ENCODE measurements at places on chromosomes 2 and 18.

DNA sequence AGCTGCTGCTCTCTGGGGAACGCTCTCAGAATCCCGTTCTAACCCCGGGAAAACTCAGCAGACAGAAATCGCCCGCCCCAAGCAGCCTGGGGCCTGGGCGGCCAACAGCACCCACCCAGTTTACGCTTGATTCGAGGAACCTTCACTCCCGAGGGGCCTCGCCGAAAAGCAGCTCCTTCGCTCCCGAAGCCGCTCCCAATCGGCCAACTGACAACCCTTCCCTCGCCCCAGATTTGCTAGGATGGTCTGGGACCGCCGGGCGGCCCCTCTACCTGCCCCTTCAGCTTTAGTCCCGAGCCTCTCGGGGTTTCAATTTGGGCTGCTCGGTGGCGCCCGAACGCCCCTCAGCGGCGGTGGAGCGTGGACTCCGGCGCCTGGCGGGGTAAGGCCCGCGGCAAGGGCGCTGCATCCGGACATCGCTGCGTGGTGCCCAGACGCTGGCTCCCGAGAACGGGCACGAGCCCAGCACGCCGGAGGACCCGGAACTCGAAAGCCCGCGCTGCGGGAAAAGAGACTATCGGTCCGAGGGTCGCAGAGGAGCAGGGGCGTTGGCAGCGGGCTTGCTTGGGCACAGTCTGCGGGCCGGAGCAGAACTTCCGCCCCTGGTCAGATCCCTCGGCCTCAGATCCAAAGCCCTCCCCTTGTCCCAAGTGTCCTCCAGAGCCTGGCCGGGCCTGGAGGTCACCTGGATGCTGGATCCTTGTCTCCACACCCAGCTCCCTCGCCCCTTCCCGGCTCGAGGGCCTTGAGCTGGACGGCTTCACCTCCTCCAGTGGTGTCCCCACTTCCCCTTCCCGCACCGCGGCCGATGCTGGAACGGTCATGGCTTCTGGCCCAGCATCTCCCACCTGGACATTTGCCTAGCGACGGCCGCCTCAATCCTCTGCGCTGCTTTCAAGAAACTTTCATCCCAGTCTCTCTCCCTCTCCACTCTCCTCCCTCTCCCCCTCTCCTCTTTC is 3.0 kb upstream of the OTX1 start:
- no peak overlapping the region for H3K27ac ChIP-seq
- H3K4me3 ChIP-seq, result no peak overlapping the region

DNA sequence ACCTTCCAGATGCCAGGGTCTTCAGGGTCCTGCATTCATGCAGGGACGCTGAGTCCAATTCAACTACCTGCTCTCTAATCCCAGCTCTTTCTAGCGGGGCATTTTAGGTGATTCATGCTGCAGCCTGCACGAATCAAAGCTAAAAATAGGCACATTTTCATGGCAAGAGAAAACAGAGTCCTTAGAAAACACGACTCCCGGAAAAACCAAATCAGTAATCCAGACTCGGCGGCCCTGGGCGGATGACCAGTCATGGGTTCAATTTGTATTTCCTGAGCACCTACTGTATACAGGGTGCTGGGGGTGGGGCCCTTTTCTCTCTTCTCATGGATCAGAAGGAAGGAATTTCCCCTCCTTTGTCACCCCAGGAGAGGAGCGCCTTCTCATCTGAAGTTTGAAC is 64.4 kb downstream of the LONRF2 start:
- no peaks in the 10 kb centered on the region for H3K27me3 ChIP-seq
- no peaks in the 10 kb centered on the region for H3K4me1 ChIP-seq
- H3K27ac ChIP-seq, result no peak overlapping the region
- no peaks in the 10 kb centered on the region for H3K36me3 ChIP-seq
- no peak for DNase-seq
- no peak overlapping the region for H3K4me3 ChIP-seq

DNA sequence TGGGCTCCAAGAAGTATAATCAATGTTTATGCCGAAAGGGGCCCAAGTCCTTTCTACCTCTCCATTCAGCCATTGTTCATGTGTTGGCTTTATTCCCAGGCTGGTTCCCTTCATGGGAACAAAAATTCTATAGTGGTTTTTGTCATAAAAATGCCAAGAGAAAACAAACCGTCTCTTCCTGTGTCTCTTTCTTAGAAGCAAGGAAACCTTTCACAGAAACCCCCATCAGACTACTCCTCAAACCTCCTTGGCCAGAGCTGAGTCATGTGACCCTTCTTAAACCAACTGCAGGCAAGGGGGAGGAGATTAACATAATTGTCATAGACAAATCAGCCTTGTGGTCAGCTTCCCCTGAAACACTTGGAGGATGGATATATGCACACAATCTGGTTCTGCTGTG is 75.1 kb upstream of the TANK start:
- H3K4me3 ChIP-seq, result no peak overlapping the region
- H3K27ac ChIP-seq, result no peak overlapping the region
- no peaks in the 10 kb centered on the region for H3K27me3 ChIP-seq
- DNase-seq, result no peak
- H3K36me3 ChIP-seq, result no peaks in the 10 kb centered on the region

GRCh38 chr2:168974428-168974827 is 56.7 kb downstream of the ABCB11 start:
- H3K27me3 ChIP-seq, result no peaks in the 10 kb centered on the region
- H3K4me3 ChIP-seq, result no peak overlapping the region
- H3K27ac ChIP-seq, result no peak overlapping the region
- H3K4me1 ChIP-seq, result no peaks in the 10 kb centered on the region
- no peak for DNase-seq

DNA sequence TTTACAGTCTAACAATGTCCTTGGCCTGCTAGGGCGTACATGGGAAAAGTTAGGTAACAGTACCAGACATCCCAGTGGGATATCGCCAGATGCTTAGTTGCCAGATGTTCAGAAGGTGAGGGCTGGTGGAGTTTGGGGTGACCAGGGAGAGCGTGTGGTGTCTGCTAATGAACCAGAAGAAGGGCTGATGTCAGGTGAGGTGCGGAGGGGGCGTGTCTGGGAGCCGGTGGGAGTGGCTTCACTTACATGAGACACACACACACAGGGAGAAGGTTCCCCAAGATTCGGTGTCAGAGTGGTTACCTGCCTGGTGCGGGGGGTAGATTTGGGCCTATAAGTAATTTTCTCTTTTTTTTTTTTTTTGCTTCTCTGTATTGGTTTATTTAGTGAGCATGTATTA is 12.2 kb downstream of the RAB31 start:
- no peak overlapping the region for H3K27ac ChIP-seq
- H3K27me3 ChIP-seq, result no peaks in the 10 kb centered on the region
- no peak for DNase-seq

GRCh38 chr18:23484561-23485182 is 18.6 kb upstream of the RMC1 start:
- no peak overlapping the region for H3K4me3 ChIP-seq
- H3K36me3 ChIP-seq, result peaks cover 30% of the 10 kb centered on the region
- H3K4me1 ChIP-seq, result peaks cover 19% of the 10 kb centered on the region

DNA sequence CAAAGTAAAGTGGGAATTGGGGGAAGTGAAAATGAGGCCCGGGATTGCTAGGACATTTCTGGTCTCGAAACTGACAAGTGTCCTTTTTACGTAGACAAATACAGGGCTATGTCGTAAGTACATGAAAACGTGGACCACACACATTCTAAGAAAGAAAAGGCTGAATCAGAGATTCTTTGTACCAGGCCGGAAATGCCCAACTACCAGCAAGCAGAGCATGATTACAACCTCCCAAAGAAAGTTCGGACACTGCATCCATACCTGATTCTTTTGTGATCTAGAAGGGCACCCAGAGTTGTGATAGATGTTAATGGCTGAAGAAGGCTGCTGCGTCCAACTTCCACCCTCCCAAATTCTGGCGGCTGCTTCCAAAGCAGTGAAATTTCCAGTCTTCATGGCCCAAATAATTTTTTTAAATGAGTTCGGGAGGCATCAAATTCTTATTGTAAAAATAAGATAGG is 1.7 kb downstream of the RBMS1 start:
- H3K4me1 ChIP-seq, result peaks cover 7% of the 10 kb centered on the region
- H3K36me3 ChIP-seq, result no peaks in the 10 kb centered on the region
- DNase-seq, result no peak
- H3K27ac ChIP-seq, result peak overlapping the region; percentile 7

GRCh38 chr18:13026583-13027270 is 35.6 kb downstream of the CEP192 start:
- no peak overlapping the region for H3K27ac ChIP-seq
- H3K27me3 ChIP-seq, result no peaks in the 10 kb centered on the region
- H3K4me3 ChIP-seq, result no peak overlapping the region
- H3K36me3 ChIP-seq, result peaks cover 71% of the 10 kb centered on the region

GRCh38 chr18:37674570-37674969 is 109.0 kb upstream of the CELF4 start:
- no peaks in the 10 kb centered on the region for H3K4me1 ChIP-seq
- no peaks in the 10 kb centered on the region for H3K27me3 ChIP-seq
- DNase-seq, result no peak
- H3K4me3 ChIP-seq, result no peak overlapping the region
- H3K36me3 ChIP-seq, result no peaks in the 10 kb centered on the region
- H3K27ac ChIP-seq, result no peak overlapping the region

DNA sequence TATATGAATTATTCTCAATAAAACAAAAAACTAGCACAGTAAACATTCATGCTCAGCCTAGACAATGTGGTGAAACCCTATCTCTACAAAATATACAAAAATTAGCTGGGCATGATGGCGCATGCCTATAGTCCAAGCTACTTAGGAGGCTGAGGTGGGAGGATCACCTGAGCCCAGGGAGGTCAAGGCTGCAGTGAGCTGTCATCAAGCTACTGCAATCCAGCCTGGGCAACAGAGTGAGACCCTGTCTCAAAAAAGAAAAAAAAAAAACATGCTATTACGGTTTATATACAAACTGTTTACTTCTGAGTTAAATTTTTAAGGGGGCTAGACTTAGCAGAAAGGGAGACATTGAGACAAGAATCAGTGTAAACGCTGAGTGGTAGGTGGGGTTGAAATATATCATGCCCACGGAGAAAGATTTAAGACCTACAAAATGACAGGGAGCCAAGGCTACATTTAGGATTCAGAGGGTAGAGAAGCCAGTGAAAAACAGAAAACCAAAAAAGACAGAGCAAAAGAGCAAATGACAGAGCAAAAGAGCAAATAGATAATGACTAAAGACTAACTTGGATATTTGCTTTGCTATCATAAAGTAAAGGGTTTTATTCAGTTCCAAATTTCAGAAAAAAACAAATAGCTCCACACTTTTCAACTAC is 7.5 kb downstream of the TTC32 start:
- H3K27me3 ChIP-seq, result no peaks in the 10 kb centered on the region
- H3K27ac ChIP-seq, result no peak overlapping the region
- DNase-seq, result no peak
- H3K4me1 ChIP-seq, result peaks cover 6% of the 10 kb centered on the region
- H3K36me3 ChIP-seq, result peaks cover 4% of the 10 kb centered on the region

DNA sequence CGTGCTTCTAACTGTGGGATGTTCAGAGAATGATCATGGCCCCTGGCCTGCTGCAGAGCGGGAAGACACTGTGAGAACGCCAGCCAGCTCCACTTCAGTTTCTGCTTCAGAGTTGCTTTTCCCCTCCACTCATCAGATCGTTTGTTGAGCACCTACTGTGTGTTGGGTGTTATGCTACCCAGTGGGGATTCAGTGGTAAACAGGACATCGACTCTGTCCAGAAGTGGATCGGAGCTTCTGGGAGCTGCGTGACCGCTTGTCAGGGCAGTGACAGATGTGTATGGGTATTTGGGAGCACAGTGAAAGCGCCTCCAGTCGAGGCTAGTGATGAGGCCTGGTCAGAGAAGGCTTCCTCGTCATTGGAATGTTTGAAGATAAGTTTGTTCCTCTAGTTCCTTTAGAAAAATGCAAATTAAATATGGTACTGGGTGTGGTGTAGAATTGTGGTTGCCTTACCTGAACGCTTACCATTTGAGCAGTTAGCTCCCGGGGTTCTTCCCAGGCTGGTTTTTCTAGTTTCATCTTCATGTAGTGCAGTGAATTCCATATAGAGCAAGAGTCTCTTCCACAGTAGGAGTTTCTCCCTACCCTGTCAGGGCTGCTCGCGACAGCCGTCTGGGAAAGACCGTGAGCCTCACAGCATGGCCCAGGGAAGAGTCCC is 2.8 kb downstream of the RAB12 start:
- H3K27ac ChIP-seq, result no peak overlapping the region
- H3K4me3 ChIP-seq, result no peak overlapping the region
- H3K36me3 ChIP-seq, result peaks cover 4% of the 10 kb centered on the region
- no peaks in the 10 kb centered on the region for H3K27me3 ChIP-seq
- peaks cover 25% of the 10 kb centered on the region for H3K4me1 ChIP-seq
- no peak for DNase-seq

DNA sequence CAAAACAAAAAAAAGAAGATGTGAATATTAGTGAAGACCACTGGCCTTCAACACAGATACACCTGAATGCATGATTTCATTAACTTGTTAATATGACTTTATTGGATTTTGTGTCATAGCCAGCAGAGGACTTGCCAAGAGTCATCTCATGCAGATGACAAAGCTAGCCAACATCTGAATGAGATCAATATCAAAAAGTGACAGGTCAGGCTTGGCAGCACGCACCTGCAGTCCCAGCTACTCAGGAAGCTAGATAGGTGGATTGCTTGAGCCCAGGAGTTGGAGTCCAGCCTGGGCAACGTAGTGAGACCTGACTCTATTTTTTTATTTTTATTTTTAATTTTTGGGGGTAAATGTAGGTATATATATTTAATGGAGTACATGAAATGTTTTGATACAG is 54.5 kb upstream of the TGIF1 start:
- no peak overlapping the region for H3K27ac ChIP-seq
- DNase-seq, result no peak
- no peaks in the 10 kb centered on the region for H3K4me1 ChIP-seq
- no peaks in the 10 kb centered on the region for H3K36me3 ChIP-seq
- H3K27me3 ChIP-seq, result no peaks in the 10 kb centered on the region

GRCh38 chr2:26521054-26521912 is 43.4 kb upstream of the OTOF start:
- no peak overlapping the region for H3K4me3 ChIP-seq
- DNase-seq, result peak; percentile 23
- H3K36me3 ChIP-seq, result no peaks in the 10 kb centered on the region

All from natural killer cell (primary cell).